CD4-positive, alpha-beta T cell treated with Interleukin-15 for 4 hours (primary cell): ENCODE measurements at places on chromosomes 5 and 9.

- DNase-seq = no peak
These were observed 4.8 kb upstream of the CENPH start for GRCh38 chr5:69184621-69185020.

DNA sequence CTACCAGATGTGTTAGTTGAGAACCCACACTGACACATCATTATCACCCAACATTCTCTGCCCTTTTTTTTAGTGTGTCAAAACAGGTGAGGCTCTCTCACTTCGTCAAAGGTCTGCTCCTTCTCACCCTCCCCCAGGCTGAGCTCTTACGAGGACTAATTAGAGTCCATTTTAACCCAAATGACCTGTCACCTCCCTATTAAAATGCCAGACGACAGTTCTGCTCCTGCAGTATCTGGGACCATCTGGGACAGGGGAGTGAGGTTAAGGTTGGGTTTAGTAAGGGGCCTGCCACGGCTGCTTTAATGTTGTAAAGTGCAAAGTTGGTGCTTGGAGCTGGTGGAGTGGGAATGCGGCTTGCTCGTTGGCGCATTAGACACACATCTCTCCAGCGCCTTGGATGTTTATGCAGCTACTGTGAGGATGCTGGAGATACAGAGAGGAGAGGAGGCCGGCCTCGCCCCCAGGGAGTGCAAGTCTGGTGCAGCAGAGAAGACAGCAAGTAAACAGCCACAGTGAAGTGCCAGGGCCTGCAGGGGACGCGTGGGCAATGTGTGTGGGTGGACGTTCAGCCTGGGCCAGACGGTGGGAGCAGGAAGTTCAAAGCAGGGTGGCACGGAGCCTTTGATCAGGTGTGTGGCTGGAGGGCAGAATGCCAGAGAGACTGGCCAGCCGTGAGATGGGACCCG, 96.2 kb downstream of the C9orf50 start:
- no peak for DNase-seq

- no peak for DNase-seq
These were observed 192.1 kb upstream of the RGMB start for GRCh38 chr5:98581112-98581997.

GRCh38 chr5:81334304-81335061, 33.1 kb downstream of the ZCCHC9 start:
- DNase-seq = no peak

- DNase-seq = no peak
These were observed 7.1 kb downstream of the WDR36 start for GRCh38 chr5:111099058-111099778.

DNA sequence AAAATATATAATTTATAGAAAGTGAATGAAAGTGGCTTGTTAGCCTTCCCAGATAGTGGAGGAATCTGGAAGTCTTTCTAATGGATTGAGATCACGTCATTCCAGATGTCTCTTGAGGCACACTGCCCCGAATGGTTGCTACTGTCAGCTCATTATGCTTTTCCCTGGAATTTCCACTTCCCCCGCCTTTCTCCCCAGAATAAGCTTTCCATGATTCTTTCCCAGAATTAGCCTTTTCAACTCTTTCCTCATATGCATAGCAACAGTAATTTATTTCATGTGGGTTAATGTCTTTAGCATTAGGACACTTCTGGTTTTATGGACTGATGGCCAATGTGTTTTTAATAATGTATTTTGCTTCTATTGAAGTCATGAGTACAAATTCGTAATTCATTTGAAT, 81.5 kb downstream of the PALM2AKAP2 start:
- no peak for DNase-seq

- DNase-seq = no peak
These were observed 23.8 kb downstream of the EXOC3 start for GRCh38 chr5:466661-467310.
